ENCODE measurements at places on chromosomes 1 and 21. TPM values are rescaled to one million over a fixed set of nuclear protein-coding genes. Genes with fewer than 3 reads are reported as not detected.

OR2M3 gene
- 0.05 TPM for polyA plus RNA-seq

YIPF1 gene
- polyA plus RNA-seq: 36.6 TPM

RPTN gene
- not detected for polyA plus RNA-seq

EXOC8 gene
- polyA plus RNA-seq: 12.5 TPM

ADAMTS1 gene
- polyA plus RNA-seq: 98.6 TPM

ERRFI1 gene
- 23.0 TPM for polyA plus RNA-seq

CHIA gene
- not detected for polyA plus RNA-seq

PCP4 gene
- 14.7 TPM for polyA plus RNA-seq

MAP3K21 gene
- 2.6 TPM for polyA plus RNA-seq

DUSP10 gene
- polyA plus RNA-seq: 2.6 TPM

SLC26A9 gene
- 0.26 TPM for polyA plus RNA-seq

USH2A gene
- polyA plus RNA-seq: 0.04 TPM

PTPN14 gene
- 22.5 TPM for polyA plus RNA-seq

GUCA2B gene
- polyA plus RNA-seq: not detected

GREM2 gene
- 0.64 TPM for polyA plus RNA-seq

FBXO2 gene
- polyA plus RNA-seq: 1.8 TPM

KCNQ4 gene
- polyA plus RNA-seq: 2.1 TPM

ZNF281 gene
- 30.9 TPM for polyA plus RNA-seq

HSD11B1 gene
- 0.90 TPM for polyA plus RNA-seq

PSMG1 gene
- polyA plus RNA-seq: 48.0 TPM

RASAL2 gene
- 18.9 TPM for polyA plus RNA-seq

DNAJC8 gene
- polyA plus RNA-seq: 178 TPM

DPT gene
- 16.8 TPM for polyA plus RNA-seq

NSL1 gene
- polyA plus RNA-seq: 44.2 TPM

CD1B gene
- not detected for polyA plus RNA-seq

RGS4 gene
- 19.3 TPM for polyA plus RNA-seq

ADAM30 gene
- not detected for polyA plus RNA-seq

CELA3A gene
- not detected for polyA plus RNA-seq

All from left renal pelvis (tissue), 4 donors.